ENCODE measurements at places on chromosomes 16 and 17. TPM values are rescaled to one million over a fixed set of nuclear protein-coding genes. Genes with fewer than 3 reads are reported as not detected.

DNA sequence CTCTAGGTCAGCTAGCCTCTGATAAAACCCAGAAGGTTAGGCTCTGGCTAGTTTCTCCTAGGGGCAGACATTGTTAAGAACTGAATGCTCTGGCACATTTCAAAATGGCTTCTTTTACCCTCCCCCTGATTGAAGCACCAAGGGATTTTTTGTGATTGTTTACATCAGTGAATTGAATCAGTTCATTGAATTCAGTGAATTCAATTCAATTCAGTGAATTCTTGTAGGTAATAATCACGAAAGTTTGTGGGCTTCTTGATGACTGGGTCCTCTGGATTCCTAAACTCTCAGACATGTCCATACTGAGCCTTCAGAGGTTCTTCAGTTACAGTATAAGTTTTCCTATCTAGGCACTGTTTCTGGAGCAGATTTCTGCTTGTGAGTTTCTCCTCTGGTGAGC lies 135.2 kb upstream of the ELAC2 start:
- no peak overlapping the region for H3K4me3 ChIP-seq
- no peaks in the 10 kb centered on the region for H3K4me1 ChIP-seq
- H3K36me3 ChIP-seq: peaks cover 5% of the 10 kb centered on the region
- no peak overlapping the region for H3K27ac ChIP-seq
- H3K27me3 ChIP-seq: peaks cover 6% of the 10 kb centered on the region

- peaks cover 11% of the 10 kb centered on the region for H3K36me3 ChIP-seq
- peaks cover 30% of the 10 kb centered on the region for H3K4me1 ChIP-seq
- H3K27me3 ChIP-seq: no peaks in the 10 kb centered on the region
- peak overlapping the region; percentile 87 for H3K27ac ChIP-seq
- DNase-seq: no peak
- H3K4me3 ChIP-seq: no peak overlapping the region
Observed at GRCh38 chr16:68272507-68273209, 8.3 kb downstream of the SLC7A6 start.

DNA sequence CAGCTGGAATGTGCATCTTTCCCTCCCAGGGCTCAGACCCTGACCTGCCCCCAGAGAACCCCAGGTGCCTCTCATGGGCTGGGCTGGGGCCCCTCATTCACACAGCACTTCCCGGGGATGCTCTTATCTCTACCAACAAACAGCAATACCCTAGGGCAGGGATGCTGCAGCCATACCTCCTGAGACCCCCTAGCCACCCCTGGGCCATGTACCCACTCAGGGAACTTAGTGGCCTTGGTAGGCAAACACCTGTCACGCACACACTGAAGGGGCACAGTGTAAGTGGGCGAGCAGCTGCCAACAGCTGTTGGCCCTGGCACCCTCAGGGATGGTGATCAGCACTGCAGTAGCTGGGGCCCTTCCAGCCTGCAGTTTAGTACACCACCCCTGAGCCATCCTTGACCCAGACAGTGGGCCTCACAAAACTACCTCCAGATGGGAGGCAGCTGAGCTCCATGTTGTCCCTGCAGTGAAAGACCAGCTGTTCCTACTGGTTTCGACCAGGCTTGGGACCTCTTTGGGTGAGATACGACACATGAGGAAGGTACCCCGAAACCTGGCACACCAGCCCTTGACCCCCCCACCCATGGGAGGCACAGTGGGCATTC lies 1723.6 kb downstream of the TP53TG3F start:
- H3K27me3 ChIP-seq: no peaks in the 10 kb centered on the region
- no peak for DNase-seq
- peaks cover 12% of the 10 kb centered on the region for H3K36me3 ChIP-seq
- H3K4me3 ChIP-seq: no peak overlapping the region
- H3K27ac ChIP-seq: no peak overlapping the region

GRCh38 chr16:28192806-28193529 lies 18.8 kb downstream of the XPO6 start:
- DNase-seq: peak; percentile 80

DNA sequence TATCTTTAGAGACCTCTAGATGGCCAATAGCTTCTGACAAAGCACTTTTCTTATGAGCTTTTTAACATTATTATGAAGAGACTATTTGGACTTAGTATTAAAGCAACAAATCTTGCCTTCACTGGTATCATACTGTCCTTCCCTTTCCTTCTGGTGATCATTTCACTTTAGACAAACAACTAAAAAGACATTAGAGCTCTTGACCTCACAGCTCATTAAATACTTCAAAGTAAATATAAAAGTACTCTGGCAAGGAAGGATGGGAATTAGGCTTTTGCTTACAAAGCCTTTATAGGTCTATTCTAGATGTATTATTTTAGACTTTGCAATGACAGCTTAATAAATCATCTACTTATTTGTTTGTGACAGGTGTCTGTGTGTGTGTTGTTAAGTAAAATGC lies 11.1 kb downstream of the STXBP4 start:
- H3K36me3 ChIP-seq: peaks cover 4% of the 10 kb centered on the region
- H3K27ac ChIP-seq: no peak overlapping the region
- H3K4me1 ChIP-seq: no peaks in the 10 kb centered on the region

Gene TMED6
- total RNA-seq: 1.5 TPM

Gene PPL
- total RNA-seq: not detected

DNA sequence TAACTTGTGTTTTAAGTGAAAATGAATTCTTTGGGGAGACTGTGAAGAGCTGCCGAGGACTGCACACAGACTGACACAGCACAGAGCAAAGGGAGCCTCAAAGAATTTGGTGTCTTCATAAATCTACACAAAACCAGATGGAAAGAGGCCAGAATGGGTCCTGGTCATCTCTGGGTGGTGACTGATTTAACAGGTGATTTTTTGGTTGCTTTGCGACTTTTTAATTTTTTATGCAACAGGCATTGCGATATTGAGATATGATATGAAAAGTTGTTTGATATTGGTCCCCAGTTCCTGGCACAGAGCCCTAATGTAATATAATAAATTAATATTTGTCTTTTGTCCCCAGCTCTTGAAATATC lies 12.6 kb upstream of the EIF1 start:
- DNase-seq: no peak
- H3K27ac ChIP-seq: peak overlapping the region; percentile 55
- H3K4me1 ChIP-seq: peaks cover 31% of the 10 kb centered on the region
- H3K4me3 ChIP-seq: no peak overlapping the region

GRCh38 chr16:6059671-6060070 lies 962.1 kb upstream of the EEF2KMT start:
- no peaks in the 10 kb centered on the region for H3K27me3 ChIP-seq
- no peak overlapping the region for H3K4me3 ChIP-seq
- H3K27ac ChIP-seq: no peak overlapping the region
- DNase-seq: no peak
- no peaks in the 10 kb centered on the region for H3K36me3 ChIP-seq
- no peaks in the 10 kb centered on the region for H3K4me1 ChIP-seq

Gene ADORA2B
- 3.2 TPM for total RNA-seq

- no peak overlapping the region for H3K4me3 ChIP-seq
- no peaks in the 10 kb centered on the region for H3K4me1 ChIP-seq
- H3K27ac ChIP-seq: no peak overlapping the region
- H3K36me3 ChIP-seq: no peaks in the 10 kb centered on the region
Observed at GRCh38 chr16:51524555-51525373, 373.7 kb upstream of the SALL1 start.

DNA sequence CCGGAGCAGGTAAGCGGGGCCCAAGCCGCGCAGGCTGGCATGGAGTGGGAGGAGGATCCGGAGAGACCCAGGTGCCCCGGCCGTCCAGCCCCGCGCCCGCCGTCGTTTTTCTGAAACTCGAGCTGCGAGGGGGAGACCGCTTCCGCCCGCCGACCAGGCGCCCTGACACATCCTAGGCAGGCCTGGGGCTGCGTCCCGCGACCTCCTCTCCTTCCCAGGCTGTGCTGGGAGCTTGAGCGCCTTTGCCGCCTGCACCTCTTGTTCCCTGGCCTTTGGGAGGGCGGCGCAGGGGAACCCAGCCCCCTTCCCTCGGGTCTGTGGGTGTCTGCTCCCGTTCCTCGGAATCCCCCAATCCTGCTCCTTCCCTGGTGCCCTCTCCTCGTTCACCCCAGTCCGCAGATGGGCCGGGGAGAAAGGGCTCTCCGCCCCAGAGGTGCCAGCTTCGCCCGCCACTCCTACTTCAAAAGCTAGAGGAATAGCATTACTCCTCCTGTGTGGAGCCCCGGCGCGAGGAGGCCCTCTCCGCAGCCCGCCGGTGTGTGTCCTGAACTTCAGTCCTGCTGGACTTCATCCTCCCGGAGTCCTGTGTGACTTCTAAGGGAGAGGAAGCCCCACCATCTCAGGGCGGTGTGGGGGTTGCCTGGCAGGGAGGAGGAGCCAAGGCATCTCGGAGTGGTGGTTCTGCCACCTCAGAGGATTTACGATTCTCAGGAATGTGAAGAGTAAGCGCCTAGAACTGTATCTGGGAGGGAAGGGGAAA lies 1.0 kb downstream of the NHERF1 start:
- H3K4me1 ChIP-seq: peaks cover 51% of the 10 kb centered on the region
- DNase-seq: no peak
- H3K4me3 ChIP-seq: peak overlapping the region; percentile 99
- H3K27ac ChIP-seq: peak overlapping the region; percentile 98
- peaks cover 7% of the 10 kb centered on the region for H3K36me3 ChIP-seq

Gene STXBP4
- 12.6 TPM for total RNA-seq

GRCh38 chr17:37828651-37829124 lies 83.8 kb upstream of the HNF1B start:
- peaks cover 9% of the 10 kb centered on the region for H3K27me3 ChIP-seq
- no peak overlapping the region for H3K4me3 ChIP-seq
- H3K27ac ChIP-seq: no peak overlapping the region
- no peak for DNase-seq

GRCh38 chr16:57479976-57480753 lies 6.1 kb downstream of the DOK4 start:
- no peak overlapping the region for H3K27ac ChIP-seq
- no peaks in the 10 kb centered on the region for H3K36me3 ChIP-seq
- no peak for DNase-seq
- peaks cover 25% of the 10 kb centered on the region for H3K4me1 ChIP-seq

Gene HAP1
- total RNA-seq: not detected

DNA sequence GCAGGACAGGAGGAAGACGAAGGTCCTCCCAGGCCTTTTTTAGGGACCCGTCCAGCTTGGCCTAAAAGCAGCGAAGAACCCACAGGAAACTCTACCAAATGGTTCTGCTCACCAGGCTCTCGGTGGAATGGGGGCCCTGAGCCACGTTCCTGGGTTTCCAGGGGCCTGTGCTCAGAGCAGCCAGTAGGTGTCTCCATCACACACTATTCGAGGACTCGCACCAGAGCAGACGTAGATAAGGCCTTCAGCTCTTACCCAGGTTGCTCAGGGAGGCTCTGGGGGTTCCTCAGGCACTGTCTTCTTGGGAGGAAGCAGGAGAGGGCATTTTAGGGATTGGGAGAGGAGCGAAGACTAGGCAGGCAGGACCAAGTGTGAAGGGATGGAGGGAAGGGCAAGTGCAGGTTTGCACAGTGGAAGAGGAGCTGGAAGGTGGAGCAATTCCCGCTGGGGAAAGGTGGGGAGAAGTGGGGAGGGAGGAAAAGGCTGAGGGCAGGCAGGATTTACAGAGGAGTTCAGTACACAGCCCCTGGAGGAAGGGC lies 157.1 kb downstream of the RGS9 start:
- peaks cover 19% of the 10 kb centered on the region for H3K27me3 ChIP-seq
- DNase-seq: no peak
- H3K27ac ChIP-seq: no peak overlapping the region
- no peaks in the 10 kb centered on the region for H3K36me3 ChIP-seq
- H3K4me1 ChIP-seq: peaks cover 5% of the 10 kb centered on the region

GRCh38 chr17:17098551-17099179 lies 56.4 kb downstream of the MPRIP start:
- no peak overlapping the region for H3K27ac ChIP-seq
- no peaks in the 10 kb centered on the region for H3K27me3 ChIP-seq
- H3K4me1 ChIP-seq: peaks cover 12% of the 10 kb centered on the region
- DNase-seq: no peak
- H3K36me3 ChIP-seq: no peaks in the 10 kb centered on the region

DNA sequence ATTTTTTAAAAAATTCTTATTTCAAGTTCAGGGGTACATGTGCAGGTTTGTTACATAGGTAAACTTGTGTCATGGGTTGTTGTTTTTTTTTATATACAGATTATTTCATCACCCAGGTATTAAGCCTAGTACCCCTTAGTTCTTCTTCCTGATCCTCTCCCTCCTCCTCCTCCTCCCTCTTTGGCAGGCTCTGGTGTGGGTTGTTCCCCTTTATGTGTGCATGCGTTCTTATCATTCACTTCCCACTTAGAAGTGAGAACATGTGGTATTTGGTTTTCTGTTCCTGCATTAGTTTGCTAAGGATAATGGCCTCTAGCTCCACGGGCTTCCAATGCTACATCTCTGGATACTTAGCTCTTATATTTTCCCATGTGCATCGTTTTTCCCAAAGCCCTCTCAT lies 404.4 kb downstream of the HAPSTR1 start:
- no peak for DNase-seq
- no peak overlapping the region for H3K4me3 ChIP-seq
- no peaks in the 10 kb centered on the region for H3K36me3 ChIP-seq
- H3K4me1 ChIP-seq: no peaks in the 10 kb centered on the region
- no peak overlapping the region for H3K27ac ChIP-seq

DNA sequence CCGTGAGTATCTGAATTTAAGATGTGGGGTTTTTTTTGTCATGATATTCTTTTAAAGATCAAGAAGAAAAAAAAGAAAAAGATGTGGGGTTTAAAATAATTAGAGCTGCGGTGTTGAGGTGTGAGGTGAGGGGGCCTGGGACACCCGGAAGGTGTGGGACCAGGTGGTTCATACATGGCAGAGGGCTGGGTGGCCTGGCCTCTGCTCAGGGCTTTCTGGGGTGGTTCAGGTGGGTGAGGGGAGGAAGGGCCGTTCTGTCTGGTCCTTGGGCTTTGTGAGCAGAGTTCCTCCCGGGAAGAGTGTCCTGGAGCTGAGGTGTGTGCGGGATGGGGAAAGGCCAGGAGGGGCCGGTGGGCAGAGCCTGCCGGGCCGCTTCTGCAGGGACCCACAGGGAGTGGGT lies 5.0 kb downstream of the PRSS27 start:
- no peaks in the 10 kb centered on the region for H3K36me3 ChIP-seq
- H3K27me3 ChIP-seq: no peaks in the 10 kb centered on the region
- no peak overlapping the region for H3K4me3 ChIP-seq
- DNase-seq: no peak

Gene MT1A
- 6.3 TPM for total RNA-seq

DNA sequence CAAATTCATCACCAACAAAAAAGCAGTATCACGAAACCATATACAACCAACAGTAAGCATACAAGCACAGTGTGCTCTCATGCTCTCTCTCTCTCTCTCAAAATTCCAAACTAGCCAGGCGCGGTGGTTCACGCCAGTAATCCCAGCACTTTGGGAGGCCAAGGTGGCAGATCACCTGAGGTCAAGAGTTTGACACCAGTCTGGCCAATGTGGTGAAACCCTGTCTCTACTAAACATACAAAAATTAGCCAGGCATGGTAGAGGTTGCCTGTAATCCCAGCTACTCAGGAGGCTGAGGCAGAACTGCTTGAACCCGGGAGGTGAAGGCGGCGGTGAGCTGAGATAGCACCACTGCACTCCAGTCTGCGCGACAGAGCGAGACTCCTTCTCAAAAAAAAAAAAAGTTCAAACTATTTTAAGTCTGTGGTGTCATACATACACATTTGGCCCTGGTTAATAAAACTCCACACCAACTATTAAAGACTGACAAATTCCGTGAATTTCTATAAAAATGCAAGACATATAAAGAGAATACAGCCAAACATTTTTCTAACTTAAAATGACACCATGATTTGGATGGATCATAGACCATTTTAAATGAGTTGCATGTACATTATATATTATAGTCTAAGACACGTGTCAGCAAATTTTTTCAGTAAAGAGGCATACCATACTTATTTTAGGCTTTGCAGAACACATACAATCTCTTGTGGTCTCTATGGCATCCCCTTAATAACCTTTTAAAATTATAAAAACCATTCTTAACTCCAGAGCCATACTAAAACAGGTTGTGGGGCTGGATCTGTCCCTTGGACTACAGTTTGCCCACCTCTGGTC lies 30.9 kb downstream of the GLG1 start:
- H3K36me3 ChIP-seq: no peaks in the 10 kb centered on the region
- H3K27ac ChIP-seq: no peak overlapping the region
- no peaks in the 10 kb centered on the region for H3K27me3 ChIP-seq
- no peak overlapping the region for H3K4me3 ChIP-seq
- DNase-seq: no peak

All from natural killer cell treated with Interleukin-12 subunit alpha and Interleukin-12 subunit beta and Interleukin-15 and Interleukin-18, amount 100 ng/mL, for 72 hours (primary cell).